ENCODE measurements at places on chromosomes 11 and 22.

- no peak for DNase-seq
These were observed 362.6 kb upstream of the C11orf87 start for GRCh38 chr11:109059402-109059801.

- no peak for DNase-seq
These were observed 18.2 kb upstream of the ARRB1 start for GRCh38 chr11:75369560-75370255.

DNA sequence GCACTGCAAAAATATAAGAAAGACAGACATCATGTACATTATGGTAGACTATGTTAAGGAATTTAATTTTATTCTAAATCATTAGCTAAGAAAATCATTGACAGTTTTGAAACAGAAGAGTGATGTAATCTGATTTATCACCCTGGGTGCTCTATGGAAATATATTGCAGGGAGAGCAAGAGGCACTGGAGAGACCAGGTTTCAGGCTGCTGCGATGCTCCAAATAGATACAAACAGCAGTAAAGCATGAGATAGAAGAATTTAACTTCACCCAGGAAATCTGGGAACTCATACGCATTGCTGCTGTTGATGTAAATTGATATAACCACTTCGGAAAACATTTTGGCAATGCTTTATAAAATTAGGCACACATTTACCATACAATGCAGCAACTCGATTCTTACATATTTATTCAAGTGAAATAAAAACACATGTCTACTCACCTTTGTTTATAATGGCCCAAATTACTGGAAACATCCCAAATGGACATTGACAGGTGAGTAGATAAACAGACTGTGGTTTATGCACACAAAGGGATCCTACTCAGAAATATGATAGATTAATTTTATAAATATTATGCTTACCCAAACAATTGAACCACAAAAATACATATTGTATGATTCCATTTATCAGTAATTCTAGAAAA lies 535.1 kb upstream of the CHORDC1 start:
- DNase-seq = no peak

- no peak for DNase-seq
These were observed at the start of gene CALCB for GRCh38 chr11:15073361-15074205. CALCB (plus strand) TSS chr11:15073593; CDS start chr11:15074719, 1,126 bp downstream.

DNA sequence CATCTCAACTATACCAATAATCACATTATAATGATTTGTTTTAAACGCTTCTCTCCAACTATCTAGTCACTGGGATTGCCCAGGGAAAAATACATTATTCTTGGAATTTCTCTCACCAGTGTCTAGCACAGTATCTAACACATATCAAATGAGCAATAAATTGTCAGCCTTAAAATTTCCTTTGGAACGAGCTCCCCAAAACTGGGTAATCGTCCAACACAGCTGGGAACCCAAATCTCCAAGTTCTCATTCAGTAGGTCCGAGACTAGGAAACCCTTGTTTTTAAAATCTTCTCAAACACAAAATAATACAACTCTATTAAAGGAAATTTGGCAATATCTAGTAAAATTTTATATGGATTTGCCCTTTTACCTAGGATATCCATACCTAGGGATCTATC lies 327.8 kb upstream of the ARHGAP42 start:
- no peak for DNase-seq

- DNase-seq = no peak
These were observed 15.4 kb downstream of the C11orf24 start for GRCh38 chr11:68256331-68256741.

DNA sequence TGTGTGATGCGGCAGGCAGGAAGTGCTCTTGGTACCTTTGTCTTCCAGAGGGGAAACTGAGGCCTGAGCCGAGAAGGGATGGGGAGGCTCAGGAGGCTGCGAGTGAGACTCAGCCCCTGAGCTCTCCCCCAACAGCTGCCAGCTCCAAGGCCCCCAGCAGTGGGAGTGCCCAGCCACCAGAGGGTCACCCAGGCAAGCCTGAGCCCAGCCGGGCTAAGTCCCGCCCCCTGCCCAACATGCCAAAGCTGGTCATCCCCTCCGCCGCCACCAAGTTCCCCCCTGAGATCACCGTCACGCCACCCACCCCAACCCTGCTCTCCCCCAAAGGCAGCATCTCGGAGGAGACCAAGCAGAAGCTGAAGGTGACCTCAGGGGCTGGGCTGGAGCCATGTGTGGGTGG lies 3.8 kb upstream of the SUSD2 start:
- no peak for DNase-seq

DNA sequence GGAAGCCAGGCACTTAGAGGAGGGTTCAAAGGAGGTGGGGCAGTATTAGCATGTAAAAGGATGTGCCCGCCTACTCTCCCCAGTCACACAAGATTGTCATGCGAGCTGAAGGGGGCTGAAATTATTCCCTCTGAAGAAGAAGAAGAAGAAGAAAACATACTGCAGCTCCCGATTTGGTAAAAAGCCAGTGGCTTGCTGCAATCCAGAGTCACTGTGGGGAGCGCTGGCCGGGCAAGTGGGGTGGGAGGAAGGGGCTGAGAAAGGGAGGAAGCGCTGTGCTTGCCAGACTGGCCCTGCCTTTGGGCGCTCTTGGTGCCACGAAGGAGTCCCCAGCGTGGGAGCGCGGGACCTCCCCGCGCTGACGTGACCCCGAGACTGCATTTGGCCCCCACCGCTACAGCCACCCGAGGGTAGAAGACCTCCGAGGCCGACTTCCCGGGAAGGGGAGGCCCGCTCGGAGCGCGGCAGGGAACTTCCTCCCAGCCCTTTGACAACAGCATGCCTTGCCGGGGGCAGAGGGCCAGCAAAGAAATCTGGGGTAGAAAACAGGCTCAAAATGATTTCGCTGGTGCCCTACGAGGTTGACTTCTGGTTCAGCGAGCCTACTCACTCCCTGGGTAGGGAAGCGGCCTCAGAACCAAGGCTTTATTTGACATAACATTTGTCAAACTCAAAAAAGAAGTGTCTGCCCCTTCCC lies 906.3 kb downstream of the DLG2 start:
- peak; percentile 42 for DNase-seq

DNA sequence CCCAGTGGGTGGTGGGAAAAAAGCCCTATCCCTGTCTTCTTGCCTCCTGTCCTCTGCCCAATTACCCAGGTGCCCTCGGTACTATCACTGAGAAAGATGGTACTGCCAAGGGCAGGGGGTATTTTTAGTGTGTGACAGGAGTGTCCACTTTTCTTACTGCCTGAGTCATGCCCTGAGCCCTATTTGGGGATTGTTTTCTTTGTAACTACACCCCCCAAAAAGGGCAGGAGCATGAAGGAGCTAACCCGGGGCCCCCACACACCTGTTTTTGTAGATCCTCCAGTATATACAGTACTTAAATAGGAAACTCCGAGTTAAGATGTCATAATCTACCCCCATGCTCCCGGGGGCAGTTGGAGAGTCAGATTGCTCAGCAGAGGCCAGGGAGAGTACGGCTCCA lies 3.8 kb downstream of the SMTNL1 start:
- no peak for DNase-seq

- no peak for DNase-seq
These were observed 57.2 kb downstream of the SPECC1L start for GRCh38 chr22:24327832-24328231.

- no peak for DNase-seq
These were observed 95.7 kb upstream of the UBASH3B start for GRCh38 chr11:122559734-122560382.

DNA sequence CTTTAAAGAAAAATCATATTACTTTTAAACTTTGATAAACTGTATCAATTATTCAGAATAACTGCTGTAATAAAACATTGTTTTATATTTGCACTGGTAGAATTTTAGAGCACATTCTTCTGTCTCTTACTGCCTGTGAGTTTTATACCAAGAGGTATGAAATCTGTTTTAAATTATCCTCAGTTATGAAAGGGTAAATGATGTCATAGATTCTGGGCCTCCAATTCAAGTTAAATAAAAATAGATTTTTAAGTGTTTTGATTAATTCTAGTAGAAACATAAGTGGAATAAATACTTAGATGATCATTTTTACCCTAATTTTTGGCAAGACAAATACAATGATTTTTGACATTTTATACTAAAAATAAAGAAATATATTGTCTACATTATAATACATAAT lies 93.0 kb downstream of the GUCY1A2 start:
- no peak for DNase-seq

- DNase-seq = peak; percentile 96
These were observed 3.0 kb upstream of the MYBPC3 start for GRCh38 chr11:47355283-47356128.

DNA sequence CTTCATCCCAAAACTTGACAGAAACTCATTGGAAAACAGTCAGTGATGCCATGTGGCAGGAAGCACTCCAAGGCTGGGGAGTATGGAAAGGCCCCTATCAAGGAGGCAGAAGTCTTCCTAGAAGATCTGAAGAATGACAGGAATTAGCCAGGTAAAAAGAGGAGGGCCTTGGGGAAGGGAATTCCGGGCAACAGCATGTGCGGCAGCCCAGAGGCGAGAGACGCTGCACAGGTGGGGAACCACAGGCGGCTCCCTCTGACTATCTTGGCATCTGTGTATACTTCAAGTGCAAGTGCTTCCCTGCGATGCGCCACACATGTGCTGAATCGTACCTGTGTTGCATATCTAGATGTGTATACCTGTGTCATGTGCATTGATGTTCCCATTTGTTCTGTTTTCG lies 12.7 kb downstream of the PDE2A start:
- no peak for DNase-seq

Measured in ureter (tissue), 1 donor.